Inflammatory macrophage treated with lipopolysaccharide for 1 hour (primary cell): ENCODE measurements at places on chromosomes 16 and 17.
A peak's percentile ranks its signal among the peaks of the same experiment; 100 is the strongest.

- DNase-seq: no peak
Observed at GRCh38 chr17:5439446-5439764, 450 bp upstream of the C1QBP start.

GRCh38 chr16:11913425-11914079 is 2.2 kb downstream of the GSPT1 start:
- peak; percentile 40 for DNase-seq

DNA sequence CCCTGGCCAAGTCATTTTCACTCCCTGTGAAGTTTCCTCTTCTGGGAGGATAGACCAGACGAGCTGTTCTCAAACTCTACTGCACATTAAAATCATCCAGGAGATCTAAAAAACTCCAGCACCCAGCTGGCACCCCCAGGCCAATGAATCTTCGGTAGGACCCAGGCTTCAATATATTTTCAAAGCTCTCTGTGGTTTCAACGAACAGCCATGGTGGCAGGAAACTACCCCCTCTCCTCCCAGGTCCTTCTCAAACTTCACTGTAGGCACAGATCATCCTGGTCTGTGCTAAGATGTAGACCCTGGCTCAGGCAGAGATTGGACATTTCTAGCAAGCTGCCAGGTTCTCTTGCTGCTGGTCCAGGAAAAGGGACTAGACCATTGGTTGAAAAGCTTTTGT is 38.7 kb upstream of the GRIN2A start:
- no peak for DNase-seq

GRCh38 chr16:71659471-71659870 is 33.5 kb downstream of the MARVELD3 start:
- no peak for DNase-seq

- no peak for DNase-seq
Observed at GRCh38 chr17:50258647-50259476, 15.4 kb upstream of the TMEM92 start.

- DNase-seq: no peak
Observed at GRCh38 chr16:77948835-77949234, 73.5 kb upstream of the CLEC3A start.

DNA sequence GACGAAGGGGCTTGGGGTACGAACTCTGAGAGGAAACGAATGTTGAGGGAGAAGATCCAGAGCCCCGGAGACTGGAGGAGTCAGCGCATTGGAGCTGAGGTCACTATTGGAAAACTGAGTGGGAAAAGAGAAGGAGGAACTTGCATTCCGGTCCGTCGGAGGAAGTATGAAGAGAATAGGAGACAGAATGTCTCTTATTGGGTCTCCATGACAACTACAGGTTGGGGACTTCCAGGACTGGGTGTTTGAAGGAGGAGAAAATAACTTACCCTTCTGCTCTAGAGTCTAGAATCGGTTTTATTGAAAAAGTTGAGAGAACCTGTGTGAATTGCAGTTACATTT is 537 bp downstream of the GOSR1 start:
- DNase-seq: peak; percentile 65

DNA sequence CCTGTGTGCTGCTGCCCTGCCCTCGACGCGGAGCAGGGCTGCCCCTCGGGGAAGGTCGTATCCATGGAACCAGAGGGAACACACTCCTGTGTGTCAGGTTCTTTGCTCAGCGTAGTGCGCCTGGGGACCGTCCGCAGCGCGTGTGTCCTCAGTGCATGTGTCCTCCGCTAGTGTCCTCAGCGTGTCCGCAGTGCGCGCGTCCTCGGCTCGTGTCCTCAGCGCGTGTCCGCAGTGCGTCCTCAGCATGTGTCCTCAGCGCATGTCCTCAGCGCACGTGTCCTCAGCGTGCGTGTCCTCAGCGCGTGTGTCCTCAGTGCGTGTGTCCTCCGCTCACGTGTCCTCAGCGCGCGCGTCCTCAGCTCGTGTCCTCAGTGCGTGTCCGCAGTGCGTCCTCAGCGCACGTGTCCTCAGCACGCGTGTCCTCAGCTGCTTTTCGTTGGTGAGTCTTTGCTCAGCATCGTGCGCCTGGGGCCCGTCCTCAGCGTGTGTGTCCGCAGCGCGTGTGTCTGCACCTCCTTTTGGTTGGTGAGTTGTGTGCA is 59.2 kb upstream of the ZNF750 start:
- no peak for DNase-seq

GRCh38 chr17:9364837-9365430 is 210.7 kb downstream of the STX8 start:
- no peak for DNase-seq

- DNase-seq: no peak
Observed at GRCh38 chr16:29736112-29736511, 9.7 kb downstream of the C16orf54 start.

- no peak for DNase-seq
Observed at GRCh38 chr16:72836985-72837384, 210.9 kb downstream of the ZFHX3 start.

GRCh38 chr16:275041-275641 is 603 bp downstream of the RGS11 start:
- DNase-seq: no peak

DNA sequence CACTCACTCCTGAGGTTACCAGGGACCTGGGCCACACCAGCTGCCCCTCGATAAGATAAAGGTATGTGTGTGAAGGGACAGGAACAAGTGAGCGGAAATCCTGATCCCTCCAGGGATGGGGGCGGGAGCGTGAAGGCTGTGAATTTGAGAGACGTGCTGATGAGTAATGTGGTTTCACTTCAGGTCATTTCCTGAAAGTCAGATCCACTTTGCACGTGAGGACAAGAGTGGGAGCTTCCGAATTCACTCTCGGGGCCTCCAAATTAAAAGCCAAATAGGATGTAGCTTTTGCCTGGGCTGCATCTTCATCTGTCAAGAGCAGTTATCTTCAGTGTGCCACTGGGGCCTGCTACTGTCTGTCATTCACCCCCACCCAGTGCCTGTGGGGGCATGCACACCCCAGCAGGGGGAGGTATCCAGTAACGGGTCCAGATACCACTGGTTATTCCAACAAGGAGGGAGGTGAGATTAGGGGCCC is 87.4 kb upstream of the LHX1 start:
- no peak for DNase-seq

- no peak for DNase-seq
Observed at GRCh38 chr17:2737693-2738092, 11.8 kb downstream of the CCDC92B start.

DNA sequence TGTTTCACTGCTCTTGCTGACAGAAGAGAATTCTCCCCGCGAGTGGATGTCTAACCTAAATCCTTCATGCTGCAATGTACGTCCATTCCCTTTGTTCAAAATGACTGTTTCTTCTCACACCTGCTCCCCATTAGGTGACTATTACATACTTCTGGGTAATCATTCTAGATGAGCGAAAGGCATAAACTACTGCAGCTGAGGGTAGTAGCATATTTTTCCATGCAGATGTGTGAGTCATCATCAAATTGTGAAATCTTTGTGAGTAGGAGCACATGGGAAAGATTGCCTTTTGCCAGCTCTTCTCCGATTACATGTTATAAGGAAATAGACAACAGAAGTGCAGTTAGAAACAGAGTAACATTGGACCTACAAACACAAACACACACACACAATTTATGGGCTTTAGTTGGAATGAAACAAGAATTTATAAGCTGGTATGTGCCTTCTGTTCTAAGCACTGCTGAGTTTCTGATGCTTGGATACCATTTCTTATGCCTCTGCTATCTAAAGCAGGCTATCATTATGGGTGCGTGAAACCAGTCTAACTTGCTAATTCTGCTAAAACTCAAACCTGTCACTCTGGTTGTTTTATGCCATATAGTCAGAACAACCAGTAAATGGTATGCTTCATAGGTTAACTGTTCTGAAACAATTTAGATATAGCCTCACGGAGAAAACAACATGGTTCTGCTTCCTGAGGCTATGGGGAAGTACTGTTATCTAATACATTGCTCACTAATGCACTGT is 346.9 kb upstream of the PSMD7 start:
- DNase-seq: no peak

GRCh38 chr17:320139-320538 is 32.5 kb downstream of the RPH3AL start:
- DNase-seq: no peak

DNA sequence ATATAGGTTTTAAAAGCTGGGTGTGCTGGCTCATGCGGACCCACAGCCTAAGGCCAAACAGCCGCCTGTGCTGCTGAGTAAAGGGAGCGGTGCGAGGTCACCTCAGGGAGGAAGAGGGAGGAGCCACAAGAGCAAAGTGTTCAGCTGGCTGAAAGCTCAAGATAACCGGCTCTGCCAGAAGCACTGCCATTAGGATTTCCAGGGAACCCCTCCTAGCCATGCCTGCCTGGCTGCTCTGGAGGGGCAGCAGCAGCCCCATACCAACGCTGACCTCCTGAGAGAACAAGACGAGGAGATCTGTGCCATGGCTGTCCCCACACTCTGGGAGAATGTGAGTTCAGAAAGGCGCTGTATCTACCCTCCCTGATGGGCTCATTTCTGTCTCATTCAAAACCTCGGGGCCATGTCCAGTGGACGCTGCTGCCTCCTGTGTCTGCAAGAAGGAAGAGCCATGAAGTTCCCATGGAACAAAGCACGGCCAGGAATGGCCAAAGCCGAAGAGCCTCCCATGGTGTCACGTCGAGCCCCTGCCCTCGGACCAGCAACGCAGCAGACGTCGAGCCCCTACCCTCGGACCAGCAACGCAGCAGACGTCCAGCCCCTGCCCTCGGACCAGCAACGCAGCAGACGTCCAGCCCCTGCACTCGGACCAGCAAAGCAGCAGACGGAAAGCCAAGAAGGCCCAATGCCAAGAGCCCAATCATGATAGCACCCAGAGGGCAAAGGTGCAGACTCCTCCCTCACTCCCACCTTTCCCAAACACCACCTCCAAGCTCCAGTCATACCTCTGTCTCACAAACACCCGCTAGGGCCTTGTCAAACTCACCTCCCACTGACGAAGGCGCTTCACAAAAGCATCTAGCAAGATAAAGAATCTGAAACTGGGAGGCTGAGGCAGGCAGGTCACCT is 107.0 kb downstream of the ANKRD11 start:
- no peak for DNase-seq

- peak; percentile 36 for DNase-seq
Observed at GRCh38 chr16:85555719-85556455, 57.2 kb upstream of the GSE1 start.

DNA sequence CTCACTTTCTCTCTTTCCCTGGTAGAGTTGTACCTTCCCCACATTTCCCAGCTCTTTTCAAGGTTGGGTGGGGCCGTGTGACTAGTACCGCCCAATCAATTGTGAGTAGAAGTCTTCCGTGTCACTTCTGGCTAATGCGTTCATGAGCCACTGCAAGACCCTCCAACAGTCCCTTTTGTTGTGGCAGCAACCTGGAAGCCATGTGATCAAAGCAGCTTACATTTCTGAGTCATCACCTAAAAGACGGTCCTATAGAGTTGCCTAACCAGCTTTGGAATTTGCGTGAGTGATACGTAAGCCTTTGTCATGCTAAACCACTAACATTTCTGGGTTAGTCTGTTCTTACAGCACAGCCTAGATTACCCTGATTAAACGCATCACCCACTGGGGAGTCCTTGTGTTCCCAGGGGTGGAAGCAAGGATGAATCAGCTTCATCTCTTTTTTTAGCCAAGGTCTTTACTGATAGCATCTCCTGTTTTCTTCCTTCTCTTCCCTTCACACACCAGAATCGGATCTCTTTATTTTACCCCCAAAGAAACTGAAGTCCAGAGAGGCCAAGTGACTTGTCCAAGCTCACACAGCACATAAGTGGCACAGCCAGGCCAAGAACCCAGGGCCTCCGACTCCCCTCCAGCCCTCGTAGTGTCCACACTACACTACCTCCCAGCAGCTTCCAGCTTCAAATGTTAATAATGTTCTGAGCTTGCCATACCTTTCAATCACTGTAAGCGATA is 366.3 kb upstream of the XYLT1 start:
- no peak for DNase-seq

- DNase-seq: peak; percentile 91
Observed at GRCh38 chr16:19717741-19718623, at the start of the genes IQCK and KNOP1. Gene IQCK (plus strand): TSS chr16:19718271. CDS start chr16:19718307, 36 bp downstream. Gene KNOP1 (minus strand): TSS chr16:19718227. CDS start chr16:19715035, 3,192 bp downstream.

GRCh38 chr16:51161440-51162195 is 10.5 kb upstream of the SALL1 start:
- no peak for DNase-seq

GRCh38 chr16:4771646-4772045 is 4.7 kb upstream of the ZNF500 start:
- DNase-seq: peak; percentile 32

GRCh38 chr17:65633146-65633881 is 71.9 kb upstream of the AXIN2 start:
- DNase-seq: no peak

DNA sequence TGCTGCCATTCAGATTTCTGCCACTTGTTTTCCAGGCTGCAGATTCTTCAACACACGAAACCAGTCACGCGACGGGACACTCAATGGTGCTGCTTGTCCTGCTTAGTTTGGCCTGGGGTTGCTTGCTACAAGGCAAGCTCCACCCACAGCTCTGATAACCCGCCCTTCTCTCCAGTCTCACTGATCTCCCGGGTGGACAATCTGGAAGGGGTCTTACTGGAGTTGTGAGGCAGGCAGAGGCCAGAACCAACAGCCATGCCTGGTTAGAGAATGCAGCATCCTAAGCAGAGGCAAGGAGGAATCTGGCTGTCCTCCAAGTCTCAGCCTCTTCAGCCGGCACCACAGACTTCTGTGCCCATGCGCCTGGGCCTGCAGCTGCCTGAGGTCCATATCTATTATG is 119.1 kb downstream of the KCNJ12 start:
- DNase-seq: no peak

DNA sequence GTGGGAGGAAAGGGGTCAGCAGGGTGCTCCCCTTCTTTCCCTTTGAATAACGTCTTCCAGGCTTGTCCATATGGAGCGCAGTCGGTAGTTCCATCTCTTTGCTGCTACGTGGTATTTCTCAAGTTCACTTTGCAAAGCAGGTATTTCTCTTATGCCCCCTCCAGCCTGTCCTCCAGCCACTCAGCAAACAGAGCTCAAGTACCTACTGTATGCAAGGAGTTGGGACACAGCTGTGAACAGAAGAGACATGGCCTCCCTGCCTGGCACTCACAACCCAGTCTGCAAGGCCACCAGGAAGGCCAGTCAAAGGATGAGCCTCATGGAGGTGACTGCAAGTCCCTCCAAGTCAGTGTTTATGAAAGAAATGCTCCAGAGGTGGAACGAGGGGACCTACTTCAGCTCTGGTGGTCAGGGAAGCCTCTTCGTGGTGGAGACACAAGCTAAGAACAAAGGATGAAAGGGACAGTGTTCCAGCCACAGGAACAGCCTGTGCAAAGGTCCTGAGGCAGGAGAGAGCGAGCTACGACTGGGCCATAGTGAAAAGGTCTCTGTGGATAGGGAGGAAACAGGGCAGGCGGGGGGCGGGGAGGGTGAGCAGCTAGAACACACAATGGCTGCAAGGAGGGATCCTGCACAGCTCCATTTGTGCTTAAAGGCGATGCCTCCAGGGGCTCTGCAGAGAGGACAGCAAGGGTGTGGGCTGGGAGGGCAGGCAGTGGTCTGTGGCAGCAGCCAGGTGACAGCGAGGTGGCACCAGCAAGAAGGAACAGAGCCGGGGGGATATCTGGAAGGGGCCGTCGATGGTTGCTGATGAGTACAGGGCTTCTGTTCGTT is 32.6 kb downstream of the PPL start:
- DNase-seq: no peak

DNA sequence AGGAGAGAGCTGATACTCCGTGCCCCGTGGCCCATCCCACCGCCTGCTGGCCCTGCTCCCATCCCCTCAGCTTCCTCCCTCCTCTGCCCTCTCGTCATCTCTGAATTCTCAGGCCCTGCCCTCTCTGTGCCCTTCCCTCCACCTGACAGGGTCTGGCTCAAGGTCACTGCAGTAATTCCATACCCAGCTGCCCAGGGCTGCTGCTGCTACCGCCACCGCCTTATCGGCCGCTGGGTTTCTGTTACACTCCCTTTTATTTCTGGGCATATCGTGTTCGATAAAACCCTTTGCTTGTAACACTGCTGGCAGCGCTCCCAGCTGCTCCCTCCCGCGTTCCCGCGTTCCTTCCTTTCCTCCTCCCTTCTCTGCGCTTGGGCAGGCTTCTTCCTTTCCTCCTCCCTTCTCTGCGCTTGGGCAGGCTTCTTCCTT is 1.2 kb downstream of the EPN3 start:
- DNase-seq: no peak
